ENCODE measurements at places on chromosomes 11 and 22.

DNA sequence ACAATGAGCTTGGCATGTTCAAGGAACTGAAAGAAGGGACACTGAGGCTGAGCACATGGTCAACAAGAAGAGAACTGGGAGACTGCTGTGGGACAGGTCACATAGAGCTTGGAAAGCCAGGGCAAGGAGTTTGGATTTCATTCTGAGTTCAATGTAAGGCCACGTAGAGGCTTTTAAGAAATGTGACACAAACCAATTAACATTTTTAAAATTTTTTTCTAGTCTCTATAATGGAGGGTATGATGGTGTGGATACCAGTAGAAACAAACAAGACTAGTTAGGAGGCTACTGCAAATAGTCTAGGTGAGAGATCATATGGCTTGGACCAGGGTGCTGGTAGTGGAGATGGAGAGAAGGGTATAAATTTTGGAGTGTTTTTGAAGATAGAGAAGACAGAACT lies 56.7 kb downstream of the RAB30 start:
- DNase-seq = no peak

DNA sequence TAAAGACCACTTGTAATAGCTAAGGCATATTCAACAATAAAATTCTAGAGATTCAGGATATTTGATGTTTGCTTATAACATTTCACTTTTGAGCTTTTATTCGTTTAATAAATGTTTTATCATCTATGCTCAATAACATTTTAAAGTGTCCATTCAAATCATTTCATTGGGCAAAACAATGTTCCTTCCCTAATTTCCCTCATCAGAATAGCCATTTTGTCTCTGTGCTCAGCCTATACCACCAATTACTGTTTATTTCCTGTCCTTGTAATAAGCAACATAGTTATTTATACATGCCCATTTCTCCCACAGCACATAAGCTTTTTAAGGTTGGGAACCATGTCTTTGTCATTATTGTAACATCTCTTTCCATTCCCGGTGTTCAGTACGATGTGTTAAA lies 1.3 kb upstream of the SC5D start:
- DNase-seq = no peak

GRCh38 chr11:64233913-64234586 lies at the start of gene VEGFB:
TSS of gene VEGFB (plus strand) at chr11:64234584. CDS start at chr11:64234834, 250 bp downstream.
- peak; percentile 70 for DNase-seq

DNA sequence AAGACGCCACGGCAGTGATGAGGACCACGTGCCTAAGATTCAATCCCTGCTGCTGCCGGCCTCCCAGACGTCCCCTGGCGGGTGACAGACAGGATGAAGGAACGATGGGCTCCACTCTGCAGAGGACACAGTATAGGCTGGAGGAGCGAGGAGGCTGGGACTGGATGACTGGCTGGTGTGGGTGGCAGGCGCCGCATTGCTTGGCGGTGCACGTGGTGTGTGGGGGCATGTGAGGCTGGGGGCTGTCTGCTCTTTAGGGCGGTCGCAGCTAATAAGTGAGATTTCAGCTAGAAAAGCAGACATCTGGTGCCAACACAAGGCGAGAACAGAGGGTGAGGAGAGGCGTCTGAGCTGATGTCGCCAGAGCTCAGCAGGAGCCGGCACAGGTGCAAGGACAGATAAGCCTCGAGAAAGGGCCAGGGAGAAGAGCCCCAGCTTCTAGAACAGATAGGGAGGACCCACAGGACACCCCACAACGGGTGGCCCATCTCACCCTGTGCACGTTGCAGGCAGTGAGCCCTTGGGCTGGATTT lies 33.2 kb downstream of the TSPAN4 start:
- DNase-seq = no peak

DNA sequence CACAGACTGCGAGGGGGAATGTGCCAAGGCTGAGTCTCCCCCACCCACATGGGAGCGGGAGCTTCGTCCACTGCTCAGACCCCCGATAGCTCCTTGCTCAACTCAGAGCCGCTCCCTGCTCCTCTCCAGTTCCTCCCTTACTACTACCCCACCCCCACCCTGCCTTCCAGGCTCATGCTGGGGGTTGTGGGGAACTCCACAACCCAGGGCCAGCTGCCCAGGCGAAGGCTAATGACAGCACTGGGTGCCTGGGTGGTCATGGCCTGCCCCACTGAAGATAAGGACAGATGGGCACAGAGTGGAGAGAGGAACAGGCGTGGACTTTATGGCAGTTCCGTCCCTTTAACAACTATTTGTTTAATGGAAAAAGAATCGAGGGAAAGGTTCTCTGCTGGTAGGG lies 73.7 kb downstream of the PDE2A start:
- DNase-seq = no peak

DNA sequence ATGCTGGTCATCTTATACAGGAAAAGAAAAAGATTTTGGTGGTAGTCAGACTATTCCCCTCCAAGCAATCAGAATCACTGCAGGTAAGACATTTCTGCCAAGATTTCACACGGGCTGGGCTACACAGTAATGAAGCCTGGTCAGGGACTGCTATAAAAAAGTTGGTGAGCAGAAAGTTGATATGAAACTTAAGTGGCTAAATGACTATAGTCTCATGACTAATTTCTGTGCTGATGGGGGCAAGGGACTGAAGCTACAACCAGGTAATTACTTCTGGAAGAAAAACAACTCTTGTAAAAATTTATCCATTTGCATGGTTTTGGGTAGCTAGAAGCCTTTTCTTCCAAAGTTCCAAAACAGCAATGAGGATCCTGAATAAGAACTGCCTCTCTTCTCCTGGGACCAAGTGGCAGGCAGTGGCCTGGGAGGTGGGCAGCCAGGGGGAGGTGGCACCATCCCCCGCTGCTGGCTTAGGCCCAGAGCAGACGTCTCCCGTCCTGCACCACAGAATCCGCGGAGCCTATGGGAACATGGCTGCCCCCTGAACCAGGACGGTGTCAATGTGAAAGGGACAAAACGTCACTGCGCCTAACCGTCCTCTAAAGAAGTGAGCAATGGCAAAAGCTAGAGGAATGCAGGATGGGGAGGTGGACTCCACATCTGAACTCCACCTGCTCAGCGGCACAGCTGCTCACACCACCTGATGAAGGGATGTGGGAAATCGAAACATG lies 122.6 kb upstream of the LMO1 start:
- no peak for DNase-seq

DNA sequence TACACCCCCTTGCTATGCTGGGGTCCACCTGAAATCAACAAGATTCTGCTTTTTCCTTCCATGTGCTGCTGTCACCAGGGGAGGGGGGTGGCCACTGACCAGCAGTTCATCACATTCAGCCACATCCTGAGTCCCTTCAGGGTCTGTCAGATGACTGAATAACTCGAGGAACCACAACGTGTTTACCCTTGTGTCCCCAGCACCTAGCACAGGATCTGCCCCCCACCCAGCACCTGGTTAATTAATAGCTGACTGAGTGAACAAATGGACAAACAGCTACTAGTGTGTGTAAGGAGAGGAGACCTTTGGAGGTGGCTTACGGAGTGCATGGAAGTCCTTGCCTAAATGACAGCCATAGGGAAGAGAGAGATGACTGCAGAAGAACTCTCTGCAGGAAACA lies 119.5 kb upstream of the NCAM1 start:
- DNase-seq = no peak

All from ACHN (cell line).